ENCODE measurements at places on chromosomes 1 and 21. TPM values are rescaled to one million over a fixed set of nuclear protein-coding genes. Genes with fewer than 3 reads are reported as not detected.

DNA sequence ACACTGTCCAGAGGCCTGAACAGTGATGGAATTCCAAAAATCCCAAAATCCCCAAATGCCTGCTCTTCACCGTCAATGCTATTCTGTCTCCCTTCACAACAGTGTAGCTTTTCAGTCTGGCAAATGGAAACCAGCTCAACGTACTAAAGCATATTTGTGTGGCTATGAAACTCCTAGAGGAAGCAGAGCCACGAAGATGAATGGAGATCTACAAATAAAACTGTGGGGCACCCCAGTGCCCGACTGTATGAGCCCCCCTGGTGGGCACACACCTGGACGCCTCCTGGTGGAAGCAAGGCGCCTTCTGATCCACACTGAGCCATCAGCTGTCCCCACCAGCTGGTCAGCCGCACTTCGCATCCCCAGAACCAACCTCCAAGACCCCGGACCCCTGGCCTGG is 129.1 kb upstream of the SOD1 start:
- no peaks in the 10 kb centered on the region for H3K36me3 ChIP-seq
- H3K4me1 ChIP-seq: peaks cover 7% of the 10 kb centered on the region
- no peak overlapping the region for H3K4me3 ChIP-seq
- DNase-seq: no peak
- H3K27me3 ChIP-seq: no peaks in the 10 kb centered on the region

- no peak overlapping the region for H3K27ac ChIP-seq
- DNase-seq: no peak
- H3K4me1 ChIP-seq: no peaks in the 10 kb centered on the region
- no peaks in the 10 kb centered on the region for H3K36me3 ChIP-seq
Observed at GRCh38 chr1:111948209-111949171, 41.0 kb downstream of the KCND3 start.

GRCh38 chr1:20148571-20149500 is 9.7 kb downstream of the PLA2G2F start:
- H3K36me3 ChIP-seq: no peaks in the 10 kb centered on the region
- no peak for DNase-seq
- H3K27ac ChIP-seq: no peak overlapping the region
- peaks cover 5% of the 10 kb centered on the region for H3K4me1 ChIP-seq
- H3K4me3 ChIP-seq: no peak overlapping the region

DNA sequence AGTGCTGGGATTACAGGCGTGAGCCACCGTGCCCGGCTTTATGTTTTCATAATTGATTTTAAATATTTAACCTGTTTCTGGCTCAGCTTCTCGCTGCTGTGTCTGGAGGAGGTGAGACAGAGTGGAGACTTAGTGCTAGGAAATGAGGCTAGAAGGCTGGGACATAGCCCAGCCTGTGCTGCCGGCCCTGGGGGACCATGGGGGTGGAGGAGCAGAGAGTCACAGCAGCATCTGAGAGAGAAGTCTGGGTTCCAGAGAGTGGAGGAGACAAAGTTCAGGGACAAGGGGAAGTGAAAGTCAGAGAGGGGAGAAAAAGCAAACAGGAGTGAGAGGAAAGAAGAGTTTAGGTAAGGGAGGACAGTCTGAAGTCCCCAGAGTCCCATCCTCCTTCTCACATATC is 71.9 kb downstream of the LHX9 start:
- DNase-seq: no peak
- H3K27me3 ChIP-seq: no peaks in the 10 kb centered on the region
- no peak overlapping the region for H3K4me3 ChIP-seq
- H3K4me1 ChIP-seq: no peaks in the 10 kb centered on the region
- H3K36me3 ChIP-seq: no peaks in the 10 kb centered on the region

DNA sequence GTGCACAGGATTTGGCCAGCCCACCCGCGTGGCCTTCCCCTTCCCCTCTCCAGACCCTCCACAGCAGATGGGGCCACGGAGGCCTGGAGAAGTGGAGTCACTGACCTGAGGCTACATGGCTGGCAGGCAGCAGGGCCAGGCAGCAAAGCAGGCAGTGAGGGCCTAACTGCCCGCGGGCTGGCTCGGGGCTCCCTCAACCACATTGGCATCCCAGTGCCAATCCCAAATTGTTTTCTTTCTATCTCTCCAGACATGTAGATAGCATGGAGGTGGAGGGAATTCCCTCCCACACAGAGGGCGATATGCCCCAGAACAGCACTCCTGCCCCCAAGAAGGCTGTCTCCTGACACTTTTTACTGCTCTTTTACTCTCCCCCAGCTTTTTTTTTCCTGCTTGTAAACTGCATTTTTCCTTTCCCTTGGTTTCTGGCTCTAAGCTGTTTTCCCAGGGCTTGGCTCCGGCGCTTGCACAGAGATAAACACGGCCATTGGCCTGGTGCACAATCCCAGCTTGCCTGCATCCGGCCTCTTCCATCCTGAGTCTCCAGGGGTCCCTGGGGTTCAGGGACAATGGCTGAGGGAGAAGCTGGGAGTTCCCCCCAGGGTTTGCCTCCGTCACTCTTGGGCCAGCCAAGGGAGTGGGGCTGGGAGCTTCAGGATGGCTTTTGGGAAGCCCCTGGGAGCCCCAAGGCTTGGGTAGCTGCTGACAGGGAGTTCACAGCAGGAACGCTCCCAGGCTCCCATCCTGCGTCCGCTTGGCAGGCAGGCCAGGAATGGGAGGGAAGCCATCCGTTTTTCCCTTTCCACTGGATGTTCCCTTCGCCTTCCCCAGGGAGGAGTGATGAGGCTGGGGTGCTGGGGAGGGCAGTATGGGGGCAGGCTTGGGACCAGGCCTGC is 7.0 kb downstream of the EPHX1 start:
- H3K27ac ChIP-seq: no peak overlapping the region
- H3K4me1 ChIP-seq: no peaks in the 10 kb centered on the region
- no peak for DNase-seq

- no peaks in the 10 kb centered on the region for H3K4me1 ChIP-seq
- no peak overlapping the region for H3K4me3 ChIP-seq
- DNase-seq: no peak
- H3K27me3 ChIP-seq: no peaks in the 10 kb centered on the region
Observed at GRCh38 chr1:237684236-237684635, 206.5 kb downstream of the ZP4 start.

- no peaks in the 10 kb centered on the region for H3K4me1 ChIP-seq
- no peak overlapping the region for H3K27ac ChIP-seq
- no peaks in the 10 kb centered on the region for H3K36me3 ChIP-seq
- no peaks in the 10 kb centered on the region for H3K27me3 ChIP-seq
- no peak overlapping the region for H3K4me3 ChIP-seq
Observed at GRCh38 chr21:30408782-30409494, 13.1 kb downstream of the KRTAP13-1 start.

PRAMEF14 gene
- not detected for total RNA-seq

AGT gene
- not detected for total RNA-seq

RNF207 gene
- total RNA-seq: 9.4 TPM

SNIP1 gene
- 30.2 TPM for total RNA-seq

All from CD4-positive, alpha-beta memory T cell (primary cell).